NB4 (cell line): ENCODE measurements at places on chromosomes 11 and 22.

DNA sequence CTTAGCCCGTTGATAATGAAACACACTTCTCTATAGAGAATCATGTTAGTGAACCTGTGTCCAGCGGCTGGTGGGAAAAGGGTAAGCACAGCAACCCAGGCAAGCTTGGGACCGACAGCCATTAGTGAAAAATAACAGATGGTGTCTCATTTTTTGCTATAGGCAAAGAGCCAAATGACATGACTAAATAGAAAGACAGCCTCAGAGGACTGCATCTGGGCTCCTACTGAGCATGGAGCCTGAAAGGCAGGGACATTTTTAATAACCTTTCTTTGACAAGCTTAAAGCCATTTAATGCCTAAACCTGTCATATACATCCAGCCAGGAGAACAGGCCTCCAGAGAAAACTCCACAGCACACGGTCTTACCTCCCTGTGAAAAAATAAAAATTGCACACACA is 67.0 kb downstream of the FANCF start:
- DNase-seq, result no peak

DNA sequence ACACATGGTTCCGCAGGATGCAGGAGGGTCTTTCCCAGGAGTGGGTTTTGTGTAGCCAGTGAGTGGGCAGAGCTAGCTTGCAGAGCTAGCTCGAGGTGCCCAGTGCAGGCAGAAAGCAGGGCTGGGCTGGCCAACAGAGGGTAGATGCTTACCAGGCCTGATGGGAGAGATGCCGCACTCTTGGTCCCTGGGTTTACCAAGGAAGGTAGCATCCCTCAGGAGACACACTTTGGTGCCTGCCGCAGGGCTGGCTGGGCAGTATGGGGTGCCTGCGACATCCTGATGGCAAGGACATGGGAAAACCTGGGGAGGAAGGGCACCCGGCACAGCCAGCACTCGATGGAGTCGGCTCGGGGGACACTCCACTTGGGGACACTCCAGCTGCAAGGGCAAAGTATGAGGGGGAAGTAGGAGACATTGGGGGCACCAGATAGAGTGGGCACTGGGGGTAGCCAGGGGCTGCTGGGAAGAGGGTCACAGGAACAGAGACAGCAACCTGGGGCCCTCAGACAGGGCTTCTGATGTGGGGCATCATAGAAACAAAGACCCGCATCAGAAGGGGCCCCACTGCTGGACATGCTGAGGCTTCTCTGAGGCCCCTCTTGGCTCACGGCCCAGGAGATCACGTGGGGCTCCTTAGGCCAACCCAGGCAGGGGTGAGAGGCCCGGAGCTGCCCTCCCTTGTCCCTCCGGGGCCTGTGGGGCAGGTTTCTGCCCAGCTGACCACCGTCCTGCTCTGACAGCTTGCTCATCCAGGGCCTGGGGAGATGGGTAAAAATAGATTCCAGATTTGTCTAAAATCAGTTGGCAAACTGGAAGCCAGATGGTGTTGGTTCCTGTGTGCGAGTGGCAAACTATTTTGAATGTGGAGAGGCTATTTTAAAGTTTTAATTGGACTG is 89.8 kb downstream of the MORC2 start:
- DNase-seq, result no peak

GRCh38 chr11:35518766-35519165 is 6.7 kb downstream of the PAMR1 start:
- no peak for DNase-seq

GRCh38 chr11:130451231-130452019 is 3.0 kb downstream of the ADAMTS15 start:
- peak; percentile 85 for DNase-seq

GRCh38 chr11:18000760-18001159 is 12.1 kb downstream of the SERGEF start:
- DNase-seq, result no peak

DNA sequence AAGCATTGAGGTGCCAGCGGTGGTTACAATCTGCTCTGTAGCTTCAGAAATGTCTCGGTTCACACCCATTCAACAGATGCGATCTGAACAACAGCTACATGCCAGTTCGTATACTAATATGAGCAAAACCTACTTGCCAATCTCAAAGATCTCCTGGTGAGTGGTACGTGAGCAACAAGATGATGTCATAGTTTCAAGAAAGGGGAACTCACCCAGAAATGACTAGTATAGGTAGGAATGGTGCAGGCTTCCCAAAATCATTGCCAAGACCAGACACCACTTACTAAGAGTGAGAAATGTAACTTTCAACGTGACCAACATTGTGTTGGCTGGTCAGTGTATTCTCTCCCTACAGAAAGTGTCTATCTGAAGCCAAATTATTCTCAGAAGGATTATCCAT is 31.1 kb downstream of the OR6Q1 start:
- peak; percentile 14 for DNase-seq

GRCh38 chr11:35256296-35256695 is 117.3 kb downstream of the CD44 start:
- DNase-seq, result no peak

GRCh38 chr22:48843640-48844039 is 984.0 kb downstream of the BRD1 start:
- no peak for DNase-seq

- no peak for DNase-seq
These were observed 38.4 kb downstream of the B3GAT1 start for GRCh38 chr11:134373591-134374052.

DNA sequence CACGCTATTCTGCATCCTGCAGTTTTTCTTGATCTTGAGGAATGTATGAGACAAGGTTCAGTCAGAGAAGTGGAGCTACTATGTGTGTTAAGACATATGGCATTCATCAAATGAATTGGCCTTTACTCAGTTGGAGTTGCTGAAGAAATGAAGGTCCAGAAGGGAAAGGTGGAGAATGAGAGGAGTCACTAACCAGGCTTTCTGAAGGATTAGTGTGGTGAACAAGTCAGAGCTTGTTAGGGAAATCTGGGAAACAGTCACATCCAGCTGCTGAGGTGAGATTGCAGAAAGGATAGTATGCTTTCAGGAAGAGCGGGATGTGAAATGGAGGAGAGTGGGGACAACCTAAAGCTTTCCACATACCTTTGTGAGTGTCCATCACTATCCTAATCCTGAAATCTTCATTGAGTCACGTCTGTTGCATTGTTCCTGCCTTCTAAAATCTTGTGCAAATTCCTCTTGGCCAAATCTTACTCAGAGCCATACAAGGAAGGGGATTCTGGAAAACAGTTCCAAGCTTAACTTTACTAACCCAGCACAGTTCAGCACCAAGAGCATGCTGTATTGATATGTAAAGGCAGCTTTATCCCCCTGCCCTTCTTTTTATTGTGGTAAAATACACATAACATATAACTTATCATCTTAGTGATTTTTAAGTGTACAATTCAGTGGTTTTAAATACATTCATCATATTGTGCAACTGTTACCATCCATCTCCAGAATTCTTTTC is 11.4 kb upstream of the PITPNB start:
- no peak for DNase-seq

DNA sequence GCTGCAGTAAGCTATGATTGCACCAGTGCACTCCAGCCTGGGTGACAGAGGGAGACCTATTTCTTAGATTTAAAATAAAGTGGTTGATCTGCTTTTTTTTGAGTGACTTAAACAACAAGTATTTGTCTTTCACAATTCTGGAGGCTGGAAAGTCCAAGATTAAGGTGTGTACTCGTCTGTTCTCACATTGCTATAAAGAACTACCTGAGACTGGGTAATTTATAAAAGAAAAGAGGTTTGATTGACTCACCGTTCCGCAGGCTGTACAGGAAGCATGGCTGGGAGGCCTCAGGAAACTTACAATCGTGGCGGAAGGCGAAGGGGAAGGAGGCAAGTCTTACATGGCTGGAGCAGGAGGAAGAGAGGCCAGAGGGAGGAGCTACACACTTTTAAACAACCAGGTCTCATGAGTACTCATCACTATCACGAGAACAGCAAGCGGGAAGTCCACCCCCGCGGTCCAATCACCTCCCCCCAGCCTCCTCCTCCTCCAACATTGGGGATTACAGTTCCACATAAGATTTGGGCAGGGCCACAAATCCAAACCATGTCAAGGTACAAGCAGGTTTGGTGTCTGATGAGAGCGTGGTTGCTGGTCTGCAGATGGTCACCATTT is 19.7 kb upstream of the OSBPL5 start:
- DNase-seq, result no peak

- no peak for DNase-seq
These were observed 19.5 kb upstream of the CSNK1E start for GRCh38 chr22:38336699-38337098.

GRCh38 chr11:100013011-100013410 is 674.1 kb upstream of the ARHGAP42 start:
- no peak for DNase-seq

- DNase-seq, result peak; percentile 74
These were observed 511 bp downstream of the RAC2 start for GRCh38 chr22:37243402-37244113.

GRCh38 chr22:41690476-41690875 is 1.8 kb upstream of the SNU13 start:
- DNase-seq, result no peak
